ENCODE measurements at places on chromosomes 1 and 21.
A peak's percentile ranks its signal among the peaks of the same experiment; 100 is the strongest.

- DNase-seq, result no peak
Observed at GRCh38 chr1:90786709-90787108, 69.6 kb upstream of the BARHL2 start.

- DNase-seq, result peak; percentile 92
Observed at GRCh38 chr1:240399381-240399780, 212.6 kb downstream of the GREM2 start.

DNA sequence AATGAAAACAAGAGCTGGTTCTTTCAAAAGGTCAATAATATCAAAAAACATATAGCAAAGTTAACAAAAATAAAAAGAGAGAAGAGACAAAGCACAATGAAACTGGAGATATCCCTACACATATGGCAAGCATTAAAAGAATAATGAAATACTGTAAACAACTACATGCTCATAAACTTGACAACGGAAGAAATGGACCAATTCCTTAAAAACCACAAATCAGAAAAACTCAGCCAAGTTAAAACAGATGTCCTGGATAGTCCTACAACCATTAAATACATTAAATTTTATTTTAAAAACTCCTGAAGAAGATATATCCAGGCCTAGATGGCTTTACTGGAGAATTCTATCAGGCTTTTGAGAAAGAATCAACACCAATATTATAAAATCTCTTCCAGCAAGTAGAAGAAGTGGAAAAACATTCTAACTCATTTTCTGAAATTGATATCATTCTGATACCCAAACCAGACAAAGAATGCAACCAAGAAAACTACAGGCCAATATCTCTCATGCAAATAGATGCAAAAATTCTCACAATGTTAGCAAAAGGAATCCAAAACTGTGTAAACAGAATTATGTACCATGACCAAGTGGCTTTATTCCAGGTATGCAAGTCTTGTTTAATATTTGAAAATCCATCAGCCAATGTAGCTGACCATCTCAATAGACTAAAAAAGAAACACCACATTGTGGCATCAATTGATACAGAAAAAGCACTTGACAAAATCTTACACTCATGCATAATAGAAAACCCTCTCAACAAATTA lies 56.1 kb upstream of the LRRC7 start:
- peak; percentile 77 for DNase-seq

GRCh38 chr1:225883616-225884265 lies 1.6 kb upstream of the TMEM63A start:
- DNase-seq, result no peak

GRCh38 chr1:42933610-42934491 lies 24.8 kb downstream of the SLC2A1 start:
- DNase-seq, result no peak

DNA sequence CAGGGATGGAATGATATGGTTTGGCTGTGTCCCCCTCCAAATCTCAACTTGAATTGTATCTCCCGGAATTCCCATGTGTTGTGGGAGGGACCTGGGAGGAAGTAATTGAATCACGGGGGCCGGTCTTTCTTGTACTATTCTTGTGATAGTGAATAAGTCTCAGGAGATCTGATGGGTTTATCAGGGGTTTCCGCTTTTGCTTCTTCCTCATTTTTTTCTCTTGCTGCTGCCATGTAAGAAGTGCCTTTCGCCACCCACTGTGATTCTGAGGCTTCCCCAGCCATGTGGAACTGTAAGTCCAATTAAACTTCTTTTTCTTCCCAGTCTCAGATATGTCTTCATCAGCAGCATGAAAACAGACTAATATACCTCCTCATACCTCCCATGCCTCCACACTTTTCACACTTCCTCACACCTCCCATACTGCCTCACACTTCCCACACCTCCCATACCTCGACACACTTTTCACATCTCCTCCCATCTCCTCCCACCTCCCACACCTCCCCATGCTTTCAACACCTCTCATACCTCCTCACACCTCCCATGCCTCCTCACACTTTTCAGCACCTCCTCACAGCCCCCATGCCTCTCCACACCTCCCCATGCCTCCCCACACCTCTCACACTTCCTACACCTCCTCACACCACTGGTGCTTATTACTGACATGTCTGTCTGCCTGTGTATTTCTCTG lies 21.3 kb downstream of the GPR137B start:
- no peak for DNase-seq

DNA sequence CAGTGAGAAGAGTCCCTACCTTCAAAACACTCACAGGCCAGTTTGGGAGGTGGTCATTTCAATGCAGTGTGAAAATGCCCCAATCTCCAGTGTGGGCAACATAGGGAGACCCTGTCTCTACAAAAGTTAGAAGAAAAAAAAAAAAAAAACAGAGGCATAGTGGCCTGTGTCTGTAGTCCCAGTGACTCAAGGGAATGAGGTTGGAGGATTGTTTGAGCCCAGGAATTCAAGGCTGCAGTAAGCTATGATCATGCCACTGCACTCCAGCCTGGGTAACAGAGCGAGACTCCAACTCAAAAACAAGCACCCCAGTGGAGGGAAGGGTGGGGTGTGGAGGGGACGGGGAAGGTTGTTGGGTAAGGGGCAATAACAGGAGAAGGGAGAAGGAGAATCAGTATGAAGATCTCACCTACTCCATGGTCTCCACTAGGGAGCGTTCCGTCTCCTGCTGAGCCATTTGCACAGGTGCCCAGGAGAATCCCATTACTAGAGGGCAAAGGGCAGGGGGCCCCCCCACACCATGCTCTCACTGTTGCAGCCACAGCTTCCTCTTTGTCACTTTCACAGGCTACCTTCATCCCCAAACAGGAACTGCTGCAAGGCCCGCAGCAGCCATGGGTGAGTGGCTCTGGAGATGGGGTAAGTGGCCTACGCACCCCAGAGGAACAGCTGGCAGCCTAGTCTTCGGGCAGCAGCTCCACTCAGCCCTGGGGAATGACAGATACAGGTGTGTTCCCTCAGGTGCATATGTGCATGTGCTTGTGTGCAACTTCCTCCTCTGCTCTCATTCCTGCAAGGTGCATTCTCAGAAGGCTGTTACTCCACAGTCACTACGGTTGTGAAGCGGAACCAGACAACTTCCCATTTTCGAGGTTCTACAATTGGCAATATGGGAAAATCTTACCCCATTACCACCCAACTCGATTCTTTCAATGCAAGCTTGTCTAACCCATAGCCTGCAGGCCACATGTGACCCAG lies 87.9 kb upstream of the LYST start:
- DNase-seq, result peak; percentile 27

DNA sequence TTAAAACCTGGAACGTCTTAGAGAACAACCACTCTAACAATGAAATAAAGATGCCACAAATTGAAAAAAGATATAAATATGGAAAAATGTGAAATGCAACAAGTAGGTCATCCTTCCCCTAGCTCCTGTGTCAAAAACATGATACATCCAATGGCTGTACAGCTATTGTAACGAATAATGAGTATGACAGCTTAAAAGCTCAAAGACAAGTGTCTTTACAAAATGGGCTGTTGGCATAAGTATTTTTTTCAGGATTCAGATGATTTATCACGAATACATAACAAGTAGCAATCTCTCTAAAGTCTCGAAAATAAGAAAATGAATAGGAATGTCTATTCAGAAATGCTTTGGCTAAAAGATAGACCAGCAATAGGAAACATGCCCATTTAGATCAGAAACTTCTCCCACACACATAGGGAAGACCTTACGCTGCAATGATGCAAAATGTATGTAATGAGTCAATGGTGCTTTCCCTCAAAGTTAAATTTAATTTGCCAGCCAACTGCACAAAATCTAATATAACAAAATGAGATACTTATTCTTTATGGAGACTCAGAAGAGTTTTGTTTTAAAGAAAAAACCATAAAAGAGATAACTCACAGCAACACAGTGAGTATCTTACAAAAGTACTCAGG lies 8.3 kb downstream of the TGFBR3 start:
- DNase-seq, result peak; percentile 52

Measured in fibroblast of skin of abdomen (primary cell).